ENCODE measurements at places on chromosomes 16 and 17. TPM values are rescaled to one million over a fixed set of nuclear protein-coding genes. Genes with fewer than 3 reads are reported as not detected.

- peaks cover 12% of the 10 kb centered on the region for H3K36me3 ChIP-seq
- no peak overlapping the region for H3K4me3 ChIP-seq
- H3K27me3 ChIP-seq = peaks cover 13% of the 10 kb centered on the region
Observed at GRCh38 chr17:77419547-77420094, 278.9 kb downstream of the SEC14L1 start.

Gene CD300LF
- total RNA-seq = not detected

GRCh38 chr17:3763777-3764170, 37.2 kb downstream of the ITGAE start:
- peaks cover 6% of the 10 kb centered on the region for H3K4me1 ChIP-seq
- no peak overlapping the region for H3K27ac ChIP-seq
- H3K36me3 ChIP-seq = peaks cover 17% of the 10 kb centered on the region
- no peak overlapping the region for H3K4me3 ChIP-seq
- no peak for DNase-seq

Gene FNDC8
- not detected for total RNA-seq

Gene ITGB3
- 2.2 TPM for total RNA-seq

- no peak overlapping the region for H3K27ac ChIP-seq
- peaks cover 6% of the 10 kb centered on the region for H3K36me3 ChIP-seq
- no peak overlapping the region for H3K4me3 ChIP-seq
- peaks cover 13% of the 10 kb centered on the region for H3K4me1 ChIP-seq
Observed at GRCh38 chr16:85117418-85117817, 5.1 kb upstream of the CIBAR2 start.

- H3K27me3 ChIP-seq = peaks cover 2% of the 10 kb centered on the region
- H3K4me3 ChIP-seq = no peak overlapping the region
- no peak for DNase-seq
- H3K27ac ChIP-seq = no peak overlapping the region
- H3K36me3 ChIP-seq = no peaks in the 10 kb centered on the region
Observed at GRCh38 chr17:73679476-73679875, 35.2 kb upstream of the SDK2 start.

- H3K4me3 ChIP-seq = no peak overlapping the region
- H3K27ac ChIP-seq = no peak overlapping the region
Observed at GRCh38 chr17:34436607-34437006, 73.6 kb upstream of the CCL1 start.

Gene TNFRSF17
- 0.28 TPM for total RNA-seq

Gene CPD
- 57.4 TPM for total RNA-seq

GRCh38 chr16:21602785-21603184, 3.4 kb downstream of the METTL9 start:
- no peaks in the 10 kb centered on the region for H3K27me3 ChIP-seq
- no peaks in the 10 kb centered on the region for H3K36me3 ChIP-seq
- no peak for DNase-seq
- peaks cover 63% of the 10 kb centered on the region for H3K4me1 ChIP-seq
- no peak overlapping the region for H3K4me3 ChIP-seq

DNA sequence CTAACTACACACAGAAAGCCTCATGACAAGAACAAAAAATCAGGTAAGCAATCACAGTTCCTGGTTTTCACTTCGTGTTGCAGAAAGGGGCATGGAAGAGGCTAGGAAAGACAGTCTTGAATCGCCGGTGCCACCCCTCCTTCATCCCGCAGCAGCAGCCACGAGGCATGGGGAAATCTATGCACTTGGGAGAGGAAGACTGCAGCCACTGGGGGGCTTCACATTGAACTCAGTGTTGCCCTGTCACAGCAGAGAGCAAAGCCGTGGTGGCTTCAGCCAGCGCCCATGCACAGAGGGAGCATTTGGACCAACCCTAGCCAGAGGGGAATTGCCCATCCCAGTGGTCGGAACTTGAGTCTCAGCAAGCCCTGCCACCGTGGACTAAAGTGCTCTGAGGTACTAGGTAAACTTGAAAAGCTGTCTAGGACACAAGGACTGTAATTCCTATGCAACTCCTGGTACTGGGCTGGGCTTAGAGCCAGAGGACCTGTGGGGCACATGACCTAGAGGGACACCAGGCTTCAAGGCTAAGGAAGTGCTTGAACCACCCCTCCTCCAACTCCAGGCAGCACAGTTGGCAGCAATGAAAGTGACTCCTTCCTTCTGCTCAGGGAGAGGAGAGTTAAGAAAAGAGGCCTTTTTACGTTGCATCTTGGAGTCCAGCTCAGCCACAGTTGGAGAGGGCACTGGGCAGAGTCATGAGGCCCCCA, 35.2 kb upstream of the ATP2C2 start:
- peaks cover 12% of the 10 kb centered on the region for H3K4me1 ChIP-seq
- H3K4me3 ChIP-seq = no peak overlapping the region
- H3K27me3 ChIP-seq = peaks cover 27% of the 10 kb centered on the region
- H3K36me3 ChIP-seq = peaks cover 8% of the 10 kb centered on the region

Gene POLDIP2
- total RNA-seq = 106 TPM

- peak overlapping the region; percentile 77 for H3K4me3 ChIP-seq
- H3K4me1 ChIP-seq = peaks cover 28% of the 10 kb centered on the region
- no peaks in the 10 kb centered on the region for H3K36me3 ChIP-seq
- DNase-seq = no peak
- H3K27me3 ChIP-seq = peaks cover 2% of the 10 kb centered on the region
Observed at GRCh38 chr16:84789431-84789830, 30.4 kb upstream of the CRISPLD2 start.

- no peaks in the 10 kb centered on the region for H3K27me3 ChIP-seq
- DNase-seq = peak; percentile 59
- H3K27ac ChIP-seq = no peak overlapping the region
Observed at GRCh38 chr17:491086-492021, 138.7 kb upstream of the RPH3AL start.
